NCI-H1092 (cell line): ENCODE measurements at places on chromosomes 12 and 14.

DNA sequence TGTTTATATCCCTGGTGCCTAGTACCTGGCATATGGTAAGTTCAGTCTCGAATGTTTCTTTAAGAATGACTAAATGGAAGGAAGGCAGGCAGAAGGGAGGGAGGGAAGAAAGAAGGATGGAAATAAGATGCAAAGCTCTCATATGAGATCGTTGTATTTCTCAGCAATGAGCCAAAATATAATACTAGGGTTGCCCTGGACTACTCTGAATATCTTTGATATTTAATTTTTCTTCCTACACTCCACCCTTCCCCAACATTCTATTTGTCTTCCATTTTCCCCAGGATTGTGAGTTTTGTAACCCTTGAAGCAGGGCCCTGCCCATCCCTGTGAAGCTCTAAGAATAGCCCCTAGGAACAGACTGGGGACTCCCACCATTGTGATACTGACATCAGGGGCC is 43.9 kb downstream of the GUCY2C start:
- DNase-seq, result no peak

DNA sequence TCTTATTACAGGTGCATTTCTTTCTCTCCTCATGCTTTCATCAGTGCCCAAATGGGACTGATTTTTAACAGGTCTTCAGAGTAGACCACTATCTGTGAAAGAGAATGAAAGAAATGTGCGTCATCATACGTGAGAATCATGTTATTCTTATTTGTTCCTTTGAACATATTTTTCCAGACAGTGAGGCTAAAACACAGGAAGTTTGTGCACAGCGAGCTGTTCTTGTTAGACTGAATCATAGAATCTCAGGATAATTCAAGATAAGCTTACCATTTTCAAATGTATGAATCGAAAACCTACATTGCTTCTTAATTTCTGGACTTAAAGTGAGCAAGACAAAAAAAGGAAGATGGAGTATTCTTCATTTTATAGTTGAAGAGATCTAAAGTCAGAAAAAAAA is 383.1 kb downstream of the EGLN3 start:
- DNase-seq, result no peak

GRCh38 chr12:129909051-129910020 is 5.5 kb upstream of the TMEM132D start:
- no peak for DNase-seq

DNA sequence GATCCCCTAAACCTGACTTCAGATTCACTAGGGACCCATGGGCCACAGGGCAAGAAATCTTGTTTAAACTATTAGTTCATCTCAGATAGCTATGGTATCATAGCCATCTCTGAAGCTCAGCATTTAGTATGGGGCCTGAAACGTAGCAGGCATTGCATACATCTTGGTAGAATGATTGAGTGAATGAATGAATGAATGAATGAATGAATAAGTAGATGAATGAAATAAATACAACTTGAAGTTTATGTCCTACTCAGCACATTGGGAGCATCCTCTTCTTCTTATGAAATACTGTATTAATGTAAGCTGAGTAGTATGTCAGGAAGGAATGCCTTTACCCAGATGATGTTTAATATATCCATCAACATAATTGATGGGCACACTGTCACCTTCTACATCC is 175.4 kb upstream of the EEA1 start:
- DNase-seq, result no peak

- no peak for DNase-seq
Measured at GRCh38 chr14:94601884-94602391, 10.3 kb upstream of the SERPINA3 start.

GRCh38 chr14:51652168-51653078 is 713 bp downstream of the FRMD6 start:
- peak; percentile 21 for DNase-seq
